B cell (primary cell): ENCODE measurements at places on chromosomes 13 and 19. TPM values are rescaled to one million over a fixed set of nuclear protein-coding genes. Genes with fewer than 3 reads are reported as not detected.

- no peak overlapping the region for H3K27ac ChIP-seq
- DNase-seq: no peak
- peaks cover 1% of the 10 kb centered on the region for H3K36me3 ChIP-seq
- no peaks in the 10 kb centered on the region for H3K27me3 ChIP-seq
- H3K4me1 ChIP-seq: no peaks in the 10 kb centered on the region
- H3K4me3 ChIP-seq: no peak overlapping the region
Measured at GRCh38 chr13:32114284-32114950, 82.8 kb downstream of the FRY start.

The ZNF726 gene
- total RNA-seq: 5.6 and 8.3 TPM in 2 replicates

- no peak overlapping the region for H3K4me3 ChIP-seq
- no peak overlapping the region for H3K27ac ChIP-seq
- no peaks in the 10 kb centered on the region for H3K36me3 ChIP-seq
- no peaks in the 10 kb centered on the region for H3K27me3 ChIP-seq
- H3K4me1 ChIP-seq: no peaks in the 10 kb centered on the region
Measured at GRCh38 chr13:89113744-89114143, 1442.6 kb downstream of the SLITRK5 start.

DNA sequence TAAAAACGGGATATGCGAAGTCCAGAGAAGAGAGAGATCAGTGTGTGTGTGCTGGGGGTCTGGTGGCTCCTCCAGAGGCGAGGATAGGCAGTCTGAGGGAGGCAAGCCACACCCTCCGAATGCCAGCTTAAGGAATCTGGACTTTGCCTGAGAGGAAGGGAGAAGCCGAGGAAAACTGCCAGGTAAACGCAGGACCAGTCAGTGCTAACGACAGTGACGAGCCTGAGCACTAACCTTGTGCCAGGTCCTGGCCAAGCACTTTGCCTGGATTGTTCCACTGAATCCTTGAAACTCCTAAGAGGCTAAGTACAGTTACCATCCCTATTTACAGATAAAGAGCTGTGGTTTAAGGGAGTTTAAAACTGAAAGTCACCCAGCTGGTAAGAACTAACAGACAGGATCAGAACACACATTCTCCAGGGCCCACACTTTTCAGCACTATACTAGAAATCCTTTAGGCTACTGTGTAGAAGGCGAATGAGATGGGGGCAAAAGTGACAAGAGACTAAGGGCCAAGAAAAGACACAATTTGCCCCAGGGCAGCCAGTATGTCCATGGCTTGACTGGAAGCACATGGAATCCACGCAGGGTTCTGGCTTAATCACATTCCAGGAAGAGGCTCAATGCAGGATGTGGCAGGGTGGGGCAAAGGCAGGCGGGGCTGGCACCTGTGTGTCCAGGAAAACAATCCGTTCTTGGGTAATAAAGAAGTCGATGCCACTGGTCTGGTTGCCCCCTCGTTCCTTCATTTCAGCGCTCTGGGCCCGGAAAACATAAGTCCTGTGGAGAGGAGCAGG lies 15.1 kb downstream of the SMG9 start:
- peaks cover 96% of the 10 kb centered on the region for H3K36me3 ChIP-seq
- no peaks in the 10 kb centered on the region for H3K27me3 ChIP-seq
- H3K27ac ChIP-seq: no peak overlapping the region
- DNase-seq: no peak
- H3K4me3 ChIP-seq: no peak overlapping the region

GRCh38 chr19:1469255-1470054 lies 9.6 kb downstream of the C19orf25 start:
- no peak overlapping the region for H3K27ac ChIP-seq
- H3K27me3 ChIP-seq: peaks cover 62% of the 10 kb centered on the region
- no peaks in the 10 kb centered on the region for H3K36me3 ChIP-seq
- H3K4me1 ChIP-seq: peaks cover 55% of the 10 kb centered on the region
- DNase-seq: peak; percentile 64

DNA sequence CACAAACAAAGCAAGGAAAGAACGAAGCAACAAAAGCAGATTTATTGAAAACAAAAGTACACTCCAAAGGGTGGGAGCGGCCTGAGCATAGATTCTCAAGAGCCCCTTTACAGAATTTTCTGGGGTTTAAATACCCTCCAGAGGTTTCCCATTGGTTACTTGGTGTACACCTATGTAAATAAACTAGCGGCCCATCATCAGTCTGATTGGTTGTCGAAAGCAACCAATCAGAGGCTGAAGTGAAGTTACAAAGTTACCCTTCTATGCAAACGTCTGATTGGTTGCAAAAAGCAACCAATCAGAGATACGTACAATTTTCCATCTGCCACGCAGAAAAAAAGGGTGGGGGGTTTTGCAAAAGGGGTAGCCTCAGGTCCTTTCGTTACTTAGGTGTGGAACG lies 96.3 kb upstream of the UBAC2 start:
- H3K4me1 ChIP-seq: no peaks in the 10 kb centered on the region
- H3K4me3 ChIP-seq: no peak overlapping the region
- peaks cover 10% of the 10 kb centered on the region for H3K27me3 ChIP-seq
- DNase-seq: no peak

- peaks cover 93% of the 10 kb centered on the region for H3K4me1 ChIP-seq
- no peak overlapping the region for H3K4me3 ChIP-seq
- peak overlapping the region; percentile 71 for H3K27ac ChIP-seq
Measured at GRCh38 chr19:15283141-15283883, 49.0 kb downstream of the BRD4 start.

The CASP14 gene
- total RNA-seq: not detected in 2 replicates

The TNNI3 gene
- not detected in 2 replicates for total RNA-seq

GRCh38 chr19:9848762-9849161 lies 13.6 kb downstream of the PIN1 start:
- DNase-seq: no peak
- peaks cover 34% of the 10 kb centered on the region for H3K36me3 ChIP-seq
- no peaks in the 10 kb centered on the region for H3K4me1 ChIP-seq
- H3K27ac ChIP-seq: no peak overlapping the region

- H3K4me3 ChIP-seq: no peak overlapping the region
- H3K27ac ChIP-seq: no peak overlapping the region
- H3K27me3 ChIP-seq: no peaks in the 10 kb centered on the region
- H3K4me1 ChIP-seq: no peaks in the 10 kb centered on the region
- DNase-seq: no peak
- H3K36me3 ChIP-seq: no peaks in the 10 kb centered on the region
Measured at GRCh38 chr13:92560883-92561282, 665.7 kb upstream of the GPC6 start.

The LILRA6 gene
- total RNA-seq: not detected in 2 replicates

GRCh38 chr13:46401432-46401831 lies 14.4 kb upstream of the RUBCNL start:
- peak overlapping the region; percentile 44 for H3K27ac ChIP-seq
- H3K36me3 ChIP-seq: no peaks in the 10 kb centered on the region
- peak; percentile 62 for DNase-seq

The TNFSF13B gene
- 4.5 and 4.7 TPM in 2 replicates for total RNA-seq

The PRTN3 gene
- total RNA-seq: not detected in 2 replicates

DNA sequence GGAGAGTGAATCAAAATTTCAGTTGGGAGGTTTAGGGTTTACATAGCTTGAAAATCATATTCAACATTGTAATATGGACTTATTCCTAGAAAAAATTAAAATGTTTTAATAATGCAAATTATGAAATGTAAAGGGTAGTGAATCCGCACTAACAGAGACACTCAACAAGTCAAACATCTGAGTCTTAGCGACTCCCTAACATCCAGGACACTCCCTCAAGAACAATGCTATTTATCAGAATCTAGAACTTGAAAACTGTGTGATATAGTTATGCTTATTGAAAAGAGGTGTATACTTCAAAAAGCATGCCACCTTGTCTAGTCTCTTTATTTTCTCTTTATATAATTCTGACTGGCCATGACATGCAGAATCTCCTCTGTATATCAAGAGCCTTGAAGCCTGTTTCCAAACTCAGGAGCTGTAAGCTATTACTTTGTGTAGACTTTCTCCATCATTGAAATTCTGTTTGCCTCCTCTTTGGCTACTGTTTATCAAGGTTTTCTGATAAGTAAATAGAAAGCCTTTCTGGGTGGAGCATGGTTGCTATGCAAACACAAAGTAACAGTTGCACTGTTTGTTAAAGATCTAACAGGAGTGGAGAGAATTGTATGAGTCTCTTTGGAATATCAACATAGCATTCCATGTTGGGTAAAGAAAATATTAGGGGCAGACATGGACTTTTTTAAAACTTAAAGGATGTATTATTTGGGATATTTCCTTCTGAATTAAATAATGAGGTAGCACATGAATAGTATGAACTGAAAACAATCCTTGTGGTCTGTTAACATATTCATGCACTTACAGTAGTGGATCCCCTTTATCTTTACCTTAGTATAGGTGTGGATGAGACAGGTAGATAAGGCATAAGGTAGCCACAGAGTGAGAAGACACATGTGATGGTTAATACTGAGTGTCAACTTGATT lies 56.4 kb upstream of the MBNL2 start:
- H3K4me3 ChIP-seq: no peak overlapping the region
- no peaks in the 10 kb centered on the region for H3K27me3 ChIP-seq
- no peaks in the 10 kb centered on the region for H3K36me3 ChIP-seq
- H3K4me1 ChIP-seq: no peaks in the 10 kb centered on the region
- DNase-seq: no peak
- H3K27ac ChIP-seq: no peak overlapping the region

DNA sequence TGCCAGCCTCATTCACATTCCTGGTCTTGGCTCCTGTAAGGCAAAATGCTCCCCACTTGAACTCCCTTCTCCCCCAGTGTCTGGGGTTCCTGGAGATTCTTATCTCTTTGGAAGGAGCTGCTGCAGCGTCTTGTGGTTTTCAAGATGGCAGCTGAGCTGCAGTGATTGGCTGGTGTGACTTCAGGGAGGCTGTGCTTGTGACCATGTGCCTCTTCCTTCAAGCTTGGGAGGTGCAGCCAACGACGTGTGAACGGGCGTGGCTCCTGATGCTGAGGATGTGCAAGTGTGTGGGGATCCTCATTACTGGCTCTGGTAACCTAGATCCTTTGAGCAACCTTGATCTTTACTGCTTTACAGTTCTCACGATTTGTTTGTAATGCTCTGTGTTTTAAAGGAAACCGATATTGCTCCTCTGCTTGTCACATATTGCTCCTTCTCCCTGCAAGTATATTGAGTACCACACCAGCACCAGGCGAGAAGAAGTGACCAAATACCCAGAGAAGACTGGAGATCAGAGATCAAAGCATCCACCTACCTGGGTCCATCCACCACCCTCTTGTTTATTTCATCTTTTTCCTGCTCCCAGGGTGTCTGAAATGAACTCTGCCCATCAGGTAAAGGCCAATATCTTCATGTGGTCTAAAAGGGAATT lies 208.5 kb downstream of the FGF9 start:
- no peak overlapping the region for H3K27ac ChIP-seq
- H3K4me1 ChIP-seq: no peaks in the 10 kb centered on the region
- H3K27me3 ChIP-seq: no peaks in the 10 kb centered on the region
- no peak overlapping the region for H3K4me3 ChIP-seq

GRCh38 chr19:16530540-16531379 lies 11.5 kb downstream of the CHERP start:
- peak; percentile 10 for DNase-seq
- H3K4me3 ChIP-seq: no peak overlapping the region
- no peak overlapping the region for H3K27ac ChIP-seq
- H3K4me1 ChIP-seq: no peaks in the 10 kb centered on the region
- H3K36me3 ChIP-seq: peaks cover 86% of the 10 kb centered on the region

The LILRB2 gene
- 8.3 and 9.2 TPM in 2 replicates for total RNA-seq

The ANGPTL8 gene
- not detected in 2 replicates for total RNA-seq

DNA sequence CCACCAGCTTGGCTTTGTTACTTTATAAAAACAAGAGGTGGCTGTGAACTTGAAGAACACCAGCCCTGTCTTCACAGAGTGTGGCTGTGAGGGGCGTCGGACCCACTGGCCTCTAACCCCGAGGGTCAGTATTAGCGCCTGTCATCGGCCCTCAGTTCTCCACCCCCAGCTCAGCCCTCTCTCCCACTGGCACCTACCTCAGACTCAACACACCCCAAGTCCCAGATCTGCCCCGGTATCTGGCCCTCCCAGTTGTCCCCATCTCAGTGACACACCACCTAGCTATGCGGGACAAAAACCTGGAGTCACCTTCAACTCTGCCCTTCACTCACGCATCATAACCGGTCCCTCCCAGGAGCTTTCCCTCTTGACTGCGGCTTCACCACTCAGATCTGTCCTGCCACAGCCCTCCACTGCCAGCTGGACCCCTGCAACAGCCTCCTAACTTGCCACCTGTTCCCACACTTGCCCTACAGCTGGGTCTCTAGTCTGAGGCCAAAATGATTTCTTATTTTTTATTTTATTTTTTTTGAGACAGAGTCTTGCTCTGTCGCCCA lies 45.4 kb downstream of the PEPD start:
- H3K4me3 ChIP-seq: no peak overlapping the region
- H3K27me3 ChIP-seq: no peaks in the 10 kb centered on the region
- DNase-seq: no peak
- no peak overlapping the region for H3K27ac ChIP-seq
- peaks cover 11% of the 10 kb centered on the region for H3K36me3 ChIP-seq

GRCh38 chr19:38850436-38850975 lies 720 bp upstream of the HNRNPL start:
- peaks cover 37% of the 10 kb centered on the region for H3K4me1 ChIP-seq
- peaks cover 9% of the 10 kb centered on the region for H3K36me3 ChIP-seq
- DNase-seq: no peak
- H3K4me3 ChIP-seq: peak overlapping the region; percentile 83

DNA sequence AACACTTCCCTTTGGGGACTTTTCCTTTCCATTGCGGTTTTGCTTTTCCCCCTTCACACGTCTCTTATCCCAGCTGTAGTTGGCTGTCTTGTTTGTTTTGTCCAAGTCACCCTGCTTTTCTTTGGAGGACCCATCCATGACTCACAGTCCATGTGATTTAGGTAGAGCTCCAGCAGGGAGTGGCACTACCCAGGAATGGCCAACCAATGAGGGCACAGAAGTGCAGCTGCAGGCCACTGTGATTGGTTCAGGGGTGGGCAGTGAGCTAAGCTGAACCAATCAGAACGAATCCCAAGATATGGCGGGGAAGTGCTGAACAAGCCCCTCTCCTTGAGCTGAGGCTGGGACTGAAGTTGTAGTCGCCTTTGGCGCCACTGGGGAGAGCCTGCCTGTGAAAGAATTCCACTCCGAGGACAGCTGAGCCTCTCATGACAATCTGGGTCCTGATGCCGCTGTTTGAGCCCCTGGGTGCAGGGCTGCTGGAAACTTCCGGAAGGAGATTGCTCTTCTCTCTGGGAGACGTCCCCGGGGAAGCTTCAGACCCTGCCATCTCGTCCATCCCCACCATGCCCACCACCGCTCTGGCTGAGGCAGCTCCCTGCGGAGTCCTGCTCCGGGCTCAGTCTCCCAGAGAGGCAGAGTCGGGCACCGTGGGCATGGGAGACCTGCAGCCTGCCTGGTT lies 62.9 kb upstream of the URI1 start:
- H3K27ac ChIP-seq: no peak overlapping the region
- H3K4me3 ChIP-seq: no peak overlapping the region
- peaks cover 64% of the 10 kb centered on the region for H3K4me1 ChIP-seq
- no peaks in the 10 kb centered on the region for H3K27me3 ChIP-seq
- no peaks in the 10 kb centered on the region for H3K36me3 ChIP-seq
- DNase-seq: no peak

The C19orf85 gene
- not detected in 2 replicates for total RNA-seq
